ENCODE measurements at places on chromosomes 3 and 15.

DNA sequence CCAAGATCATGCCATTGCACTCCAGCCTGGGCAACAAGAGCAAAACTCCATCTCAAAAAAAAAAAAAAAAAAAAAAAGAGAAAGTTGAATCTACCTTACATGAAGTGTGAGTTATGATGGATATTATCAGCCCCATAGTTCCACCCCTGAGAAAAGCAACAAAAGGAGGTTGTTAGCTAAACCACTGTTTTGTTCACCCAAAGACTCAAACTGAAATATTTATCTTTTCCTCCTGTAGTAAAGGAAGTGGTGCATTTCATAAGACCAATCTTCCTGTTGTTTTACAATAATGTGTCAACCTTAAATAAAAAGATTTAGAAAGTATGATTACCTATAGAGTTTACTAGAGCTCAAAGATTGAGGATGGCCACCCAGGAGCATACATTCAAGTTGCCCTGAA lies 18.7 kb upstream of the TRMT10C start:
- no peak for DNase-seq

DNA sequence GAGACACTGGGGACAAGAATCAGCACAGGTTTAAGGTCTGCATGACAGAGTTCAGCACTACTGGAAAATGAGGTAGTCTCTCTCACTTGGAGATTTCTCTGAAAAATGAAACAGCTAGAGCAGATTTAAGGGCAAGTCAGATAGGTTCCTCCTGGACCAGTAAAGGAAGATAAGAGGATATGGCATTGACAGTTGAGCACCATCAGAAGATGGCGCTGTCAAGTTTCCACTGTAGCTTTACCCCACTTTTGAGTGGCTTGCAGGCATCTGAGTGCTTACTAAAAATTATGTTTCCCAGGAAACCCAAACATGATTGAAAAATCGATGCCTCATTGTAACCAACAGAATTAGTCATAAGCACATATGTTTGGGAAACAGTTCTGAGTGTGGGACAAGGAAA lies 407.2 kb upstream of the UBE2E2 start:
- no peak for DNase-seq

DNA sequence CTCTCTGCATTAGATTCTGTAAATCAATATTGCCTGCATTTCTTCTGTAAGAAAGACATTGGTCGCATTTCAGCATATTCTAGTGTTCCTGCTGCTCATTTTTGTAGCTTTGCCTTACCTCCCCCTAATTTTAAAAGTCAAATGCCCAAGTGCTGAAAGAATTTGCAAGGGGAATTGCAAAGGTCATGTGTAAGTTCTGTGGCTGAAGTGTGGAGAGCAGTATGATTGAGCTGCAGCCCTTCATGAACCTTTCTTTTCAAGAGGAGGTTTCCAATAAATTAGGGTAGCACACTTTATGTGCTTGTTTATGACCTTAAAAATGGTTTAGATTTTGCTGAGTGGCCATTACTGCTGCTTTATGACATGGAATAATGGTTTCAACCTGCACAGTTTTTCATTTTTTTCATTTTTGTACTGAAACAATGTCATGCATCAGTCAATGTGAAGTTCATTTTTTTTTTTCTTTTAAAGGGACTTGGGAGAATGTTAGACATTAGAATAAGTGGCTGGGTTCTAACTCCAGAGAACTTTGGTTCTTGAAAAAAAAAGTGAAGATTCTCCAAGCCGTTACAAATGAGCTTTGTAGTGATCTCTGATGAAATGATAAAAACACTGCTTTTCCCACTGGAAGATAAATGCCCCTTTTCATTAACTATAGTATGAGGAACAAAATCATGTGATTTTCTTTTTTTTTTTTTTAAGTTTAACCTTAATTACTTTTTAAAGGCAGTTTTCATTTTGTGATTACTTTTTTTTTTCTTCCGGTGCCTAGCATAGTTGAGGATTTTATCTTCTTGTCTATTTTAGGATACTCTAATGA lies 99.6 kb downstream of the MITF start:
- no peak for DNase-seq

- no peak for DNase-seq
Measured at GRCh38 chr15:69808756-69809155, 289.0 kb downstream of the TLE3 start.

DNA sequence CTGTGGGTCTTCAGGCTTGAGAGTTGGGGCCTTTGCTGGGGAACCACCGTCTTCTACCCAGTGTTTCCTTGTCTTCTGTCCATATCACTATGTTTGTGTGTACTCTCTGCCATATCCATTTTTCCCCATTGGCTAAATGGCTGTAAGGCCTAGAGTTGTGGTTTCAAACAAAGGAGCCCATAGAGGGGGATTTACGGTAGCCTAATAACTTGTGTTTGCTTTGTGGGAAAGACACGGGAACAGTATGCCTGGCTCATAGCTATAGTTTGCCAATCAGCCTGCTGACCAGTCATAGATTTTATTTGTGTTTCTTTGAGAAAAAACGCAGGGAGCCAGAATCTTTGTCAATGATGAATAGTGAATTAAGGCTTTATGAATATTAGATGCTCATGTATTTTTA lies 554.8 kb downstream of the NAALADL2 start:
- DNase-seq: no peak

DNA sequence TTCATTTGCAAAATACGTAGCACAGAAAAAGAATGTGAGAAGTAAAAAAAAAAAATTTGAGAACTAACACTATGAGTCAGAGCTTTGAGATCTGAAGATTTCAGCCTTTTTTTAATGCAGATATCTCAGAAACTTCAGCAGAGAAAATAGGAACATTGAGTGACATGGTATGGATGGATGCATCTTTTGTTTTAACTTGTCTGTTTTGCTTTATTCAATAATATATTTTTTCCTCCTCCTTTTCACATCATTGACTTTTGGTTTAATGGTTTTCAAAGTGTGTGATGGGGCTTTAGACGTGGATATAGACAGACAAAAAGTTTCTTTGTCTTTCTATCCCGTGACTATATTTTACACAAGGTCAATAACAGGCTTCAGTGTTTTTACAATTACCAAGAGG lies 426.7 kb upstream of the FRG2C start:
- DNase-seq: no peak

- DNase-seq: no peak
Measured at GRCh38 chr3:111112913-111113312, 41.3 kb downstream of the NECTIN3 start.

- DNase-seq: no peak
Measured at GRCh38 chr15:79640206-79640605, 208.1 kb downstream of the MINAR1 start.

- DNase-seq: no peak
Measured at GRCh38 chr3:70658513-70659310, 346.3 kb upstream of the MDFIC2 start.

- no peak for DNase-seq
Measured at GRCh38 chr15:42547918-42548248, 710 bp downstream of the LRRC57 start.

DNA sequence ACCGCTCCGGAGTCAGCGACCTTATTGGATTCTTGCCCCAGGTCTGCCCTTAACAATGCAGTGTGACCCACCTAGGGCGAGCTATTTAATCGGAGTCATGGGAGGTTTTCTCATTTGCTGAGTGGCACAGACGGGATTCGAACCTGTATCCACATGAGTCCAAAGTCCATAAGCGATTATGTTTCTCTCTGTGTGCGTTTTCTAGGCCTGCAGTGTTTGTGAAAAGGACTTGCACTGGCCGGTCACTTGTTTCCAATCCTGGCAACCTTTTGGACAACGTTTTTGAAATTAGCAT lies 691 bp upstream of the HDGFL3 start:
- DNase-seq: no peak

DNA sequence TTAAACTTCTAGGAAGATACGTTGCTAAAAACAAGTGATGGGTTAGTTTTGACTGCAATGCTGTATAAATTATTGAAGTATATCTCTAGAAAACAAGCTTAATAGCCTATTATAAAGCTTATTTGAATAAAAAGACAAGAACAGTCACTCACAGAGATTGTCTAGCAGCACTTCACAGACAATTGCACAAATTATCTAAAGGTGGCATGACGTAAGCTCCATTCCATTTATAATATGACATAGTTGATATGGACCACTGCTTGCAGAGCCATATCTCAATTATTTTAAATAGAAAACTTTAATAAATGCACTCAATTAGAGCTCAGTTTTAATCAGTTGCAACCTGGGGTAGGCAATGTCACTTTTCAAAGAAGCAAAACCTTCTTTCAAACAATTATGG lies 319.9 kb upstream of the GBE1 start:
- DNase-seq: no peak

GRCh38 chr3:52693071-52693470 lies 7.2 kb downstream of the GNL3 start:
- no peak for DNase-seq

GRCh38 chr15:70853973-70854665 lies at the start of gene LARP6:
TSS of gene LARP6 (minus strand) at chr15:70854157. CDS start at chr15:70854088, 69 bp downstream.
- no peak for DNase-seq

DNA sequence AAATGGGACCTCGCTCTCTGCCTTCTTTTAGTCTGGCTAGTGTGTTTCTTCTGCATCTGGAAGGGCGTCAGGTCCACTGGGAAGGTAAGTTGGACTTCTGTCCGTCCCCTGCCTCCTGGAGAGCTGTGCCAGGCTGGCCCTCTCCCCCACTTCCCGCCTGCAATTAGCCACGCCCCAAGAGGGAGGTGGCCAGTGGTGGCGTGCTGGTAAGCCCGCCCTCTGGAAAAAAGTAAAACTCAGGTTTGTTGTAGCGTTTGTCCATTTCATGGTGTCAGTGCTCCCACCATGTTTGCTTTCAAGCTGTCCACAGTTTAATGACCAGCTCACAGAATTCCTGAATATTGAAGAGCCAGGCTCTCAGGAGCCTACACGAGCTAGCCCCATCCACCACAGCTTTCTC lies 55.6 kb downstream of the SLC6A6 start:
- DNase-seq: no peak

- DNase-seq: no peak
Measured at GRCh38 chr3:124774327-124774718, 44.1 kb downstream of the UMPS start.

DNA sequence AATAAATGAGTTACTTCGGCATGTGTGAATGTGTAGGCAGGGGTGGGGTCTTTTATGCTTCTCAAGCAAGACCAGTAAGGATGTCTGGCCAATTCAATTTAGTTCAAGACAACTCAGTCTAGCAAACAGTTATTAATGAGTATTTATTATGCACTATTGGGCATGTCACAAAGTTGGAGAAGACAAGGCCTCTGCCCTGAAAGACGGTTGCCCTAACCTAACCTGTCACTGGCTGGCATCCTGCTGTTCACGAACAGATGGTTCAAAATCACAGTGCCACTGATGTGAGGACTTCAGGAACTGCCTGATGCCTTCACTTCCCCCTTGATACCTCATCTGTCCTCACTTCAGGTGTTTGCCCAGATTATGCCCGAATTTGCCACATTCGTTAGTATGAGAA lies 217.8 kb downstream of the SOX2 start:
- DNase-seq: no peak

DNA sequence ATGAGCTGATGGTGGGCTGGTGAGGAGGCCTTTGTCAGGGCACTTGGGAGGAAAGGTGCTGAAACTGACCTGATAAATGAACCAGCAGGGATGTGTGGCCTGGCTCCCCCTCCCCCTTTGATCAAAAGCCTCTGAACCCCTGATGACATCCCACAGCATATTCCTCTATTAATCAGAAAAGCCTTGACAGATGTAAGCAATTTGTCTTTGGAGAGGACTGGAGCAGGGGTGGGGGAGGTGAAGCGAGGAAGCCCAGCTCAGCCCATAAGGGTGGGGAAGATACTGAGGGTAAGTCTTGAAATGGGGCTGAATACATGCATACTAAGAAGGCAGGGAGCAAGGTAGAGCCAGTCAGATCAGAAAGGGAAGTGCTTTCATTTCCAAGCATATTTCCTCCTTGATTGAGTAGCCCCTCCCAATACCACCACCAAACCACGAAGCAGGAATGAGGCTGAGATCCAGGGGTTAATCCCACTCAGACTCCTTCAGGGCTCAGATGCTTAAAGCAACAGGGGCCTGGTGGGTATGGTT lies 34.7 kb upstream of the MRPS22 start:
- no peak for DNase-seq

GRCh38 chr3:171569571-171570132 lies 109.4 kb upstream of the TNIK start:
- no peak for DNase-seq

- no peak for DNase-seq
Measured at GRCh38 chr3:21704796-21705195, 46.2 kb downstream of the ZNF385D start.

GRCh38 chr3:155231792-155232191 lies 61.7 kb downstream of the STRIT1 start:
- no peak for DNase-seq

- no peak for DNase-seq
Measured at GRCh38 chr15:76996526-76997401, 1.8 kb downstream of the PSTPIP1 start.

- DNase-seq: no peak
Measured at GRCh38 chr3:21562243-21562642, 188.8 kb downstream of the ZNF385D start.

GRCh38 chr3:170520996-170521395 lies 64.9 kb downstream of the SLC7A14 start:
- DNase-seq: no peak

- DNase-seq: no peak
Measured at GRCh38 chr3:150497956-150498355, 48.3 kb downstream of the SERP1 start.
